Renal pelvis (tissue), 12 donors: ENCODE measurements at places on chromosomes 2 and 18.
A peak's percentile ranks its signal among the peaks of the same experiment; 100 is the strongest.

DNA sequence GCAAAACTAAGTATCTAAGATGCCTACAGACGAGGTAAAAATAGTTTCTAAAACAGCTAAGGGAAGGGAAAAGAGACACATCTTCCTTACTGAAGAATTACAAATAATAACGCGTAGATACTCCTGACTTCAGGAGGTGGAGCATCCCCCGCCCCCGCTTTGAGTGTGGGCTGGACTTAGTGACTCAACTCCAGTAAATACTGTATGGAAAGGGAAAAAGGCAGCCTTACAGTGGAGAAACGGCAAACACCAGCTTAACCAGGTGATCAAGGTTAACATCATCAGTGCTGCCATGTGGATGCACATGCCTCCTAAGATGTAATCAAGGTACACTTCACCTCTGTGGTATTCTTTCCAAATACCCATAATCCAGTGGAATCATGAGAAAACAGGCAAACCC is 47.9 kb downstream of the HADHB start:
- no peak for DNase-seq

DNA sequence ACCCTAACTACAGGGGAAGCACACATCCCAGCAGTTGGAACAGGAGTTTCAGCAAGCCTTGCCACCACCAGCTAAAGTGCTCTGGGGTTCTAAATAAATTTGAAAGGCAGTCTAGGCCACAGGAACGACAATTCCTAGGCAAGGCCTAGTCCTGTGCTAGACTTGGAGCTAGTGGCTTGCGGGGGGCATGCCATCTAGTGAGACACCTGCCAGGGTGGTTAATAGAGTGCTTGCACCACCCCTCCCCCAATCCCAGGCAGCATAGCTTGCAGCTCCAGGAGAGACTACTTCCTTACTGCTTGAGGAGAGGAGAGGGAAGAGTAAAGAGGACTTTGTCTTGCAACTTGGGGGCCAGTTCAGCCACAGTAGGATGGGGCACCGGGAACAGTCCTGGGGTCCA is 101.8 kb downstream of the SLC39A10 start:
- no peak for DNase-seq

GRCh38 chr18:42157420-42157819 is 202.4 kb downstream of the PIK3C3 start:
- DNase-seq, result no peak

DNA sequence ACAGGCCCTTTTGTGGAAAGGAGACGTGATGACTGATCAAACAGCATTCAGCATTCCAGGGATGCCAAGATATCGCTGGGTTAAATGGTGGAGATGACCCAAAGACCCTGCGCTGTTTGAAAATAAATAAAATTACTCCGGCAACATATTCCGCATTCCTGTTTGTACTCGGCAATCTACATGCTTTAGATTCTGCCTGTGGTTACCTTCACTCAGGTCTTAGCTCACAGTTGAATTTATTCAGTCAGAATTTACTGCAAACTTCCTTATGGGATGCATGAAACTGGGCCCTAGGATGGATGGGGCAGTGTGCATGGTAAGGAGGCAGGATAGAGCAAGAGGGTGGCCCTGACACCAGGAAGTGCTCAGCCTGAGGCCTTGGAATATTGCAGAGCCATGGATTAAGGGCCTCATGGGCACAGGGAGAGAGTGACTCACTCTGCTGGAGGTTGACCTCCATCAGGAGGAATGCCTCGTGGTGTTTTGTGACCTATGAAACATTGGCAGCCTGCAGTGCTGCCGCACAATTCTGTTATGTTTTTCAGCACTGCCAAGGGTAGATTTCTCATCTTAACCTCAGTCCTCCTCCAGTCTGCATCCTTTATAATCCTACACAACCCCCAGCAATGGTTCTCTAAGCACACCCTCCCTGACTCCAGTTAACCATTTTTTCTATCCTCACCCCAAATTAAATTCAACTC is 321.4 kb downstream of the IRS1 start:
- DNase-seq, result no peak

- no peak for DNase-seq
Observed at GRCh38 chr2:218128781-218129457, 3.1 kb downstream of the CXCR2 start.

DNA sequence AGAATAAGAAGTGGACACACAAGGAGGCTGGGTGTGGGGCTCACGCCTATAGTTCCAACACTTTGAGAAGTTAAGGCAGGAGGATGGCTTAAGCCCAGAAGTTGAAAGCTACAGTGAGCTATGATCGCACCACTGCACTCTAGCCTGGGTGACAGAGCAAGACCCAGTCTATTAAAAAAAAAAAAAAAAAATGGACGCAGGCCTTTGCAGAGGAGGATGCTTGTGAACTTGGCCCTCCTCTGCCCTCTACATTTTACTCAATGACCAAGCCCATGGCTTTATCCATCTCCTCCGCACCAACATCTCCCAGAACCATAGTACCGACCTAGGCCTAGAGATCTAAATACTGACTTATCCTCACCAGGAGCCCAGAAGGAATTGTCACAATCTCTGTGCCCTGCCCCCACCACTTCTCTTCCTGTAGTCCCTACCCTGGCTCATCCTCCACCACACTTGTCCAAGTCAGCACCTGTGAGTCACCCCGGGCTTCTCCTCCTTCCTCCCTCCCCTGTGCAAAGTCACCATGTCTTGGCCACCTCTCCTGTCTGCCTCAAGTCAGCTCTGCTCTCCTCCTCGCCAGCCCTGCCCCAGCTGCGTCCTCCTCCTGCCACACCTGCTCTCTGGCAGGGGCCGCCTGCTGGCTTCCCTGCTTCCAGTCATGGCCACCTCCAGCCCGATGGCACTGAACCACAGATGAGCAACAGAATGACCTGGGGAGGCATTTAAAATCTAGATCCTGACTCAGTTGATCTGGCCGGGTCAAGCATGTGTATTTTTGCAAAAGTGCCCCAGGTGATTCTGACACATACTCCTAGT is 35.8 kb upstream of the ASPRV1 start:
- DNase-seq, result no peak

DNA sequence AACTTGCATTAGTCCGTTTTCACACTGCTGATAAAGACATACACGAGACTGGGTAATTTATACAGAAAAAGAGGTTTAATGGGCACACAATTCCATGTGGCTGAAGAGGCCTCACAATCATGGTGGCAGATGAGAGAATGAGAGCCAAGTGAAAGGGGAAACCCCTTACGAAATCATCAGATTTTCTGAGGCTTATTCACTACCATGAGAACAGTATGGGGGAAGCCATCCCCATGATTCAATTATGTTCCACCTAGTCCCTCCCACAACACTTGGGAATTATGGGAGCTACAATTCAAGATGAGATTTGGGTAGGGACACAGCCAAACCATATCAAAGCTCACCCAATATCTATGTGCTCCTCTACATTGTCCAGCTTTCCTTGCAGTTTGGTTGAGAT is 16.0 kb upstream of the SERPINE2 start:
- DNase-seq, result no peak

- DNase-seq, result no peak
Observed at GRCh38 chr2:97982621-97983020, 13.1 kb downstream of the TMEM131 start.

GRCh38 chr18:77944533-77944932 is 694.9 kb downstream of the GALR1 start:
- no peak for DNase-seq

GRCh38 chr2:10617241-10617640 is 72.5 kb downstream of the NOL10 start:
- DNase-seq, result no peak

DNA sequence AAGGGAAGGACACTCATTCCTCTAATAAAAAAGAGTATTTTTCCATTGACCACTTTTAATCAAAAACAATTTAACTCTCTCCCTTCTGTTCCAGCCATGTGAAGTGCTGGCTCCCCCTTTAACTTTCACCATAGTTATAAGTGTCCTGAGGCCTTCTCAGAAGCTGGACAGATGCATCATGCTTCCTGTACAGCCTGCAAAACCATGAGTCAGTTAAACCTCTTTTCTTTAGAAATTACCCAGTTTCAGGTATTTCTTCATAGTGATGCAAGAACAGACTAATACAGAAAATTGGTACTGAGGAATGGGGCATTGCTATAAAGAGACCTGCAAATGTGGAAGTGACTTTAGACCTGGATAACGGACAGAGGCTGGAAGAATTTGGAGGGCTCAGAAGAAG is 643.6 kb upstream of the DDX18 start:
- DNase-seq, result no peak

DNA sequence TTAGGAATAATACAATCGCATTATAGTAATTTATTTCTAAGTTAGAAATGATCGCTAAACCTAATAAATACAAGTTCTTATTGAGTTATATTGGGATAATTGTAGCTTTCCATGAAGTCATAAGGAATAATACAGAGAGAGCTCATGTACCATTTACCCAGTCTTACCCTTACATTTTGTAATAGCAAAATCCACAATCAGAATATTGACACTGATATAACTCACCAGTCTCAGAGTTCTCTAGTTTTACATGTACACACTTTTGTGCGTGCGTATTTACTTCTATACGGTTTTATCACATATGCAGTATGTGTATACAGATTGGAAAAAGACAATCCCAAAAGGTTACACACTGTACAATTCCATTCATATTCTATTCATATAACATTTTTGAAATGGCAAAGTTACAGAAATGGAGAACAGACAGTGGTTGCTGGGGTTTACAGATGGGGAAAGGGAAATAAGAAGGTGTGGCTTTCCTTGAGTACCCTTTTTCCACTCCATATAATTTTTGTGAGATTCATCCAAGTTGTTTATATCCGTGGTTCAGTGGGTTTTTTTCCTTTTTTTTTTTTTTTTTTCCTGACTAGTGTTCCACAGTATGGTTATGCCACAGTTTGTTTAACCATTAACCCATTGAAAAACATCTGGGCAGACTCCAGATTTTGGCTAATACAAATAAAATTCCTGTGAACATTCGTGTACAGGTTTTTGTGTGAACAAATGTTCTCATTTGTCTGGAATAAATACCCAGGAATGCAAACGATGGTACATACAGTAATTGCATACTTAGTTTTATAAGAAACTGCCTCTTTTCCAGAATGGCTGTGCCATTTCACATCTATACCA is 117.2 kb downstream of the HNMT start:
- no peak for DNase-seq

DNA sequence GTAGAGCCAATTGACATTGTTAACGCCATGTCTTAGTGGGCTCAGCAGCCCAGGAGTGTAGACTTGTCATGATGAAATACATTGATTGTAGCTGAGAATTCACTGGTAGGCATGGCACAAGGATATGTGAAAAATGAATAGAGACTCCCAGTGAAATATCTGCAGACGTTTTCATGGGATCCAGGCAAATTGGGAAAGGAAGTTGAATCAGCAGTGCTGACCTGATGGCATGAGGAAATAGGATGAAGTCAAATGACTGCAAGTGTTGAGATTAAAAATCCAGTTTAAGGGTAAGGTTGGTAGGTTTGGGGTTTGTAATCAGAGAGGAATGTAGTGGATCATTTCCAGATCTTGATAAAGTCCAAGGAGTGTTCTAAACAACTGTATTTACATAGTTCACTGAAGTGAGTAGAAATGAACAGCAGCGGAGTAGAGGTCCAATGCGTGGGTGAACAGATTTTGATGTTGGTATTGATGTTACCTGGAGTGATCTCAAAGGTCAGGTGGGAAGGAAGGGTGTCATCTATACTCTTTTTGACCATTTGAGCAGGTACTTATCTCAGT is 24.6 kb downstream of the INSIG2 start:
- peak; percentile 30 for DNase-seq

DNA sequence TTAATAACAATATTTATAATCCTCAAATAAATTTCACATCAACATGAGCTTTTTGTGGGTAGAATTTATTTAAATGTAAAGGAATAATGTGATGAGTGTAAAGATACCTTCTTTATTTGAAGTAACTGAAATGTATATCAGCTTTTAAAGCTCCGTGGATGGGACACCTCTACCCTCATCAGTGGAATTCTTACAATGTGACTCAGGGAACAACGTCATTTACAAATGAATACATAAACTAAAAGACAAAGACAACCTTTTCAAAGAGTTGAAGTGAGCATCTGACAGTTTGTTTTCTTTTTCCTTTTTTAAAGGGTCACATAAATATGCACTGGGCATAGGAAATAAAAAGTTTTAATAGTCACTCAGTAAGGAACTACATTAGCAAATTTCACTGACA is 1127.0 kb upstream of the CRIM1 start:
- DNase-seq, result no peak

DNA sequence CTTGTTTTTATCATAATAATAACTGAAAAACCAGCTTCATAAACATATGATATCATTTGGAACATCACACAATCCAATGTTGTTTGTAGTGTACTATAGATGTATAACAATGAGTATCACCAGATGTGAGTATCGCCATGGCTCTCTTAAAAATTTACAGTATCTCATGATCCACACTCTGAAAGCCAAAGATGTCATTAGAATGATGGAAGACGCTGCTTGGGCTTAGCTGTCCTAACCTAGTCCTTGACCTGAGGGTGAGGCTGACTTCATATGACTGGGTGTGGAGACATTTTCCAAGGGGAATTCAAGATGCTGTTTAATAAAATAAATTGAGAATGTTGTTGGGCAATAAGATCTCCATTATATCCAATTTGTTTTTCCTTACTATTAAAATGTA is 242.6 kb downstream of the RIT2 start:
- DNase-seq, result no peak

DNA sequence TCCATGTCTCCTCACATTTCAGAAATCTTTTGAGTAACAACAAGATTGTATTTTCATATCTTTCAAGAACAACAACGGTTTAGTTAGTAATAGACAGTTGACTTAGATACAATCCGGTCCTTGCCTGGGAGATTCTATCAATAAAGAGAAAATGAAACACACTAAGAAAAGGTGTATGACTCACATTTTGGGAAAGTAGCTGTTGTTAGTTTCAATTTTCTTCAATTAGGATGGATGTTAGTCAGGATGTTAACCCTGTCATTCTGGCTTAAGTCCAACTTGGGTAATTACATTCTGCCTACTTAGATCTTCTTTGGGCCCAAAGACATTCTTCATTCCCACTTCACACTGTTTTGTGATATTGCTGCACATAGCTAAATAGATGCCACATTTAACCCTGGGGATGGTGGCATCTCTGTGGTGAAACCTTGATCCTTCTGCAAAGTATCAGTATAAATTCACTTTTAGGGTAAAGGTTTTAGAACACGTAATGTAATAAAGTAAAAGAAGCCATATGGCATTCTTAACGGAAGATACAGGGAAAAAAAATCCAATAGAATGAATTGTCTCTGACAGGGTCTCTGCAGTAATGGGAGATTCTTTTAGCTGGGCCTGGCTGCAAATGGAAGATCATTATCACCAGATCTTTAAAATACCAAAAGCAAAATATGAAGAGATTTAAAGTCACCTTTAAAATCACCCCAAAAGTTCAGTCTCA is 365.5 kb downstream of the FIGN start:
- no peak for DNase-seq

- DNase-seq, result no peak
Observed at GRCh38 chr18:54173980-54174630, 50.4 kb downstream of the MBD2 start.
